ENCODE measurements at places on chromosomes 3 and 15.

- no peak for DNase-seq
These were observed 12.1 kb downstream of the B3GNT5 start for GRCh38 chr3:183265157-183265642.

DNA sequence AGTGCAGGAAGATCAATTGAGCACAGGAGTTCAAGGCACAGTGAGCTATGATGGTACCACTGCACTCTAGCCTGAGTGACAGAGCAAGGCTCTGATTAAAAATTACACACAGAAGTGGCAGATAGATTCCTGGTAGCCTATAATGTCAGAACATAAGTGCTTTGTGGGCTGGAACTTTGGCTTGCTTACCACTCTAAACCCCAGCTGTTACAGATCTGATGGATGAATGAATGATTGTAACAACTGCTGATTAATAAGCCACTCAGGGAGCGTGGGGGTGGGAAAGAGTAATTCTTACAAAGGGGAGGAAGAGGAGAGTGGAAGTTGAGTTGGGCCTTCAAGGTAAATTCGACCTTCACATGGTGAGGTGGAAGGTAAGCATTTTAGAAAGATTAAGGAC lies 40.9 kb upstream of the PTPN23 start:
- no peak for DNase-seq

GRCh38 chr3:112489674-112490479 lies 9.4 kb downstream of the BTLA start:
- no peak for DNase-seq

DNA sequence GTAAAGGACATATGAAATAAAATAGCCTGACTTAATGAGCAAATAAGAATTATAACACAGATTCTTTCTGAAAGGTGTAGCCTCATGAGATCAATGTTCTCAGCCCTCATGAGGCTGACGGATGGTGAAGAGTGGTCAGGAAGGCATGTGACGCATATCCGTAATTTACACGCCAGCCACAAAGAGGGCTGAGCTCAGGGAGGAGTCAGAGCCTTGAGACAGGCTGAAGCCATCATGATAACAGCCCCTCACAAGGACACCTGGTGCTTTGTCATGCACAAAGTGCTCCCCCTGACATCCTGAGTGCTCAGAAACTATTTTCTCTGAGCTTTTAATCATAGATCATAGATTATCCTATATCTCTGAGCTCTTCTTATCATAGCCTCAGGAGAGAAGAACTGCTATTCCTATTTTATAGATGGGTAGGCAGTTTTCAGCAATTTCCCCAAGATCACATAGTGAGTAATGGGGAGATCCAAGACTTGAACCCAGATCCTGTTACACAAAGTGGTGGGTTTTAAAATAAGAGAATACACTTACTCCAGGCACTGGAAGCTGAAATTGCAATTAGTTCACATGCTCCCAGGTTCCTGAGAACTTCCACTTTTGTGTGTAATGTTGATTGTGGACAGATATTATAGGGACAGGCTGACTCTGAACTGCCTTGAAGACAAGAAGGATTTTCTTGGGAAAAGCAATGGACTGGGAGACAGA lies 267.1 kb downstream of the RPLP1 start:
- no peak for DNase-seq

GRCh38 chr3:151940481-151940880 lies 67.0 kb downstream of the SUCNR1 start:
- DNase-seq = no peak

GRCh38 chr3:123152687-123153086 lies 49.1 kb upstream of the SEC22A start:
- DNase-seq = no peak

DNA sequence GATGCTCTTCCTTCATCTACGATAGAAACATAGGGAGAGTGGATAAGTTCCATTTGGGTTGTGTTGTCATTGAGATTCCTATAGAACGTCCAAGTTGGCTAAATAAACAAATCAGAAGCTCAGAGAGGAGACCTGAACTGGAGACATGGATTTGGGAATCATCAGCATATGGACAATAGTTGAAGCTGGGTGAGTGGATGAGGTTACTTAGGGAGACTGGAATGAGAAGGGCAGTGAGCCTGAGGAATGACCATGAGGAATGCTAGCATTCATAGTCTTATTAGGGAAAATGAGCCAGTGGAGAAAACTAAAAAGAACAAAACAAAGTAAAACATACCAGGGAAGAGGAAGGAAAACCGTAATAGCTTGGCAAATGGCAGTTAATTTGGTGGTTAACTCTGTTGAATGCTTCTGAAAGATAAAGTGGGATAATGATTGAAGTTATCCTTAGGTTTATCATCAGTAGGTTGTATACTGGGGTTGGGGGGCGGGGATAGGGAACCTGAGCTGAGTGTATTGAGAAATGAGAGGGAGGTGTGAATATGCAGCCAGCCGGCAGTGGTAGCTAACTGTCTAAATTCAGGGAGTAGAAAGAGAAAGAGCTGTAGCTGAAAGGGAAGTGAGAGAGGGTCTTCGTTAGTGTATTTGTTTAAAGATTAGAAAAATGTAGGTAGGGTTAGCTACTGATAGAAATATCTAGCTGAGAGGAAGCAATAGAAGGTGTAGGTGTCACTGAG lies 74.6 kb downstream of the ARHGEF26 start:
- DNase-seq = no peak
